ENCODE measurements at places on chromosomes 1 and 21. TPM values are rescaled to one million over a fixed set of nuclear protein-coding genes. Genes with fewer than 3 reads are reported as not detected.

GRCh38 chr1:30758785-30759380 lies 1.3 kb upstream of the LAPTM5 start:
- no peak overlapping the region for H3K4me3 ChIP-seq
- H3K27ac ChIP-seq, result no peak overlapping the region
- H3K27me3 ChIP-seq, result no peaks in the 10 kb centered on the region
- no peaks in the 10 kb centered on the region for H3K4me1 ChIP-seq
- DNase-seq, result no peak

DNA sequence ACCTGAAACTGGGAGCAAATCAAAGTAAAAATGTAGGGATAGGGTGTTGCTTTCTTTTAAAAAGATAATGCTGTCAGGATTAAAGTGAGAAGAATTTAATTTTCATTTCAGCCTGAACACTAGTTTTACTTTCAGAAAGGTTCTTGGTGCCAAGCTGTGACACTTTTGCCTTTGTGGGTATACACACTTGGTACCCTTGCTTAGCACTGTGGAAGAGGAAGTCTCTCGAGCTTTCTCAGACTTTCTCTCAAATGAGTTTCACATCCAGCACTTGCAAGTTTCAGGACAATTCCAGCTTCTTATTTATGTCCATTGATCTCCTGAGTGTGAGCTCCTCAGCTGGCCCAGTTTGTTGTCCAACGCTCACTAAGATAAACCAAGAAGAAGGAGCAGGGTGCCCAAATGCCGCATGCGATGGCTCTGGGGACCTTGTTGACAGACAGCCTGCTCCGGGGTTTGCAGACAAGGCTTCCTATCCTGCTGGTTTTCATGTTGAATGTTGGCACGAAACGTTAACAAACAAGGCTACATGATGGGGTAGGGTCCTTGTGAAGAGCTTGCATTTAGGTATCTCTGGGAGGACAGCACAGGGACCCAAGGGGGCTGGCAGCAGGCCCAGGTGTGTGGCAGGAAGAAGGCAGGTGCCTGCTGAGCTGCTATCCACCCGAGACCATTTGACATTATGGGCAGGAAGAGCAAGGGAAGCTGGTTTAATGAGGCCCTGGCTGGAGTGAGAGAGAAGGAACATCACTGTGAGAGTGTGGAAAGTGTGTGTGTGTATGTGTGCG lies 79.7 kb downstream of the POFUT2 start:
- no peak overlapping the region for H3K27ac ChIP-seq
- H3K27me3 ChIP-seq, result no peaks in the 10 kb centered on the region
- no peak overlapping the region for H3K4me3 ChIP-seq
- H3K36me3 ChIP-seq, result peaks cover 6% of the 10 kb centered on the region

DNA sequence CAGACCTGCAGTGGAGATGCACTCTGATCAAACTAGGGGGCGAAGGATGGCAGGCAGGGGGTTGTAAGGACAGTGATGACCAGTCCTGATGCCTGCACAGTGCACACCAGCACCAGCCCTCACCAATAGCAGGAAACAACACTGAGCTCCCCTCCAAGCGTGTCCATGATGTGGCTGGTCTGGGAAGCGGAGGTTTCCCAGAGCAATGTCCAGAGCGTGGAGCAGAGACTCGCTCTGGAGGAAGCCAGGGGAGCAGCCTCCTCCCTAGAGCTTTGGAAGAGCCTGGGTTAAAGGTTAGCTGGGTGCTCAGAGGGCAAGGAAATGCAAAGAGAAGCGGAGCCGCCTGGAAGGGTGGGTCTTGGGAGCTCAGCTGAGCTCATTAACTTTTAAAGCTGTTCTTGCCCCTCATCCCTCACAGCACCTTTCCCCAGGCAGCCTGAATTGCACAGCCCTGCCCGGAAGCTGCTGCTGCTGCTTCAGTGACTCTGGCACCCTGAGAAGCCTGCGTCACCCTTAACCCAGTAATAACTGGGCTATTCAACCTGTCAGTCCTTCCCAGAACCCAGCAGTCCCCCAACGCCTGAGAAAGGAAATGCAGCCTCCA lies 162.2 kb upstream of the RAB4A start:
- H3K27me3 ChIP-seq, result no peaks in the 10 kb centered on the region
- no peaks in the 10 kb centered on the region for H3K36me3 ChIP-seq
- no peaks in the 10 kb centered on the region for H3K4me1 ChIP-seq
- DNase-seq, result peak; percentile 85
- no peak overlapping the region for H3K4me3 ChIP-seq

- H3K27me3 ChIP-seq, result no peaks in the 10 kb centered on the region
- H3K4me3 ChIP-seq, result no peak overlapping the region
- H3K36me3 ChIP-seq, result no peaks in the 10 kb centered on the region
- H3K4me1 ChIP-seq, result no peaks in the 10 kb centered on the region
- DNase-seq, result no peak
- H3K27ac ChIP-seq, result no peak overlapping the region
Measured at GRCh38 chr1:194825382-194825781, 1639.0 kb upstream of the B3GALT2 start.

DNA sequence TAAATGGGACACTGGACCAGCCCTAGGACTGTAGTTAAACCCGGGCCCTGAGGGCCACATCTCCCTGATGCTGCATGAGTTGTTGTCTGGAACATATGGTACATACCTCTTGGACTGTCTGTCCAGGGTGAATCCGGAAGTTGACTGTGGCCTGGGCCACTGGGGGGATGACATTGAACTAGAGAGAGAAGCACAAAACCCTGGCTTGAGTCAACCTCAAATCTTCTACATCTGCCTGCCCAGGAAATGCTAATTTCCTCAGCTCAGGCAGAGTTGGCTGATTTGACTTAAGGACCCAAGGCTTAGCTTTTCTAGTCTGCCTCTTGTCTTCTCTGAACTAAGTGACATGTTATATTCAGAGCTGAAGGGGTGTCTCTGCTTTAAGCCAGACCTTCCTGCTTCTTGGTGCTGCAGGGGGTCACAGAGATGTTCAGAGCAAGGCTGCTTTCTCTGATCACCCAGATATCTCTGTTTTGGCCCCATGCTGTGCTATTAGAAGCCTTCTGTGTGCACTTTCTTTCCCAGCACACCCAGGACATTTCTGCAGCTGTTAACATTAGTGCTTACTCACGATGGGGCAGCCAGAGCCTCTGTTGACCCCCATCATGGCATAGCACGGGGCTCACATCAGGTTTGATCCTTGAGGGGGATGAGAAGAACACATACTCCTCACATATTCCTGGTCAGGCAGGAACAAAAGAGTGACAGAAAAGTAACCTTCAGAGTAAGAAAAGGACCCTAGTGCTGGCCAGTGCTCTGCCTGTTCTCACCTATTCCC lies 9.6 kb downstream of the PM20D1 start:
- no peaks in the 10 kb centered on the region for H3K4me1 ChIP-seq
- DNase-seq, result no peak
- no peak overlapping the region for H3K27ac ChIP-seq
- no peaks in the 10 kb centered on the region for H3K36me3 ChIP-seq
- no peaks in the 10 kb centered on the region for H3K27me3 ChIP-seq
- no peak overlapping the region for H3K4me3 ChIP-seq

DNA sequence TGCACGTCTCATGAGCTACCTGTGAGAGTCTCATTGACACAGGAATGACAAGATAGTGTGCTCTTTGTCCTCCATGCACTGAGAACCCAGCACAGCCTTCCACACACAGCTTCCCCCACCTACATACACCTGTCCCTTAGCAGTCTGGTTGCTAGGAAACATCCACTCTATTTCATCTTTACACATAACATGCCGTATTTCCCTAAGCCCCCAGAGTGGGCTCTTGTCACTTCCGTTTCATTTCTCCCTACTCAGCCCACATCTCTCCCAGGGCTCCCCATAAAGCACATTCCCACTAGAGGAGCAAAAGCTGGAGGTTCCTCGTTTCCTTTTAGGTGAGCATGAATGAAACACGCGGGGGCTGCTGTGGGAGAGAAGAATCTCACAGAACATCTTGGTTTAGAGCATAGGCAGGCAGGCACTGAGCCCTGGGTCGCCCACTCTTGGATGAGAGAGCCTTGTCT lies 137.1 kb downstream of the ETS2 start:
- H3K27ac ChIP-seq, result no peak overlapping the region
- no peaks in the 10 kb centered on the region for H3K36me3 ChIP-seq
- no peaks in the 10 kb centered on the region for H3K4me1 ChIP-seq
- H3K27me3 ChIP-seq, result no peaks in the 10 kb centered on the region
- no peak for DNase-seq

Gene PTGFR
- 3.7 TPM for total RNA-seq

Gene DEPDC1
- total RNA-seq, result 0.63 TPM

Gene SYT2
- total RNA-seq, result 0.19 TPM
